ENCODE measurements at places on chromosomes 2 and 18.
A peak's percentile ranks its signal among the peaks of the same experiment; 100 is the strongest.

DNA sequence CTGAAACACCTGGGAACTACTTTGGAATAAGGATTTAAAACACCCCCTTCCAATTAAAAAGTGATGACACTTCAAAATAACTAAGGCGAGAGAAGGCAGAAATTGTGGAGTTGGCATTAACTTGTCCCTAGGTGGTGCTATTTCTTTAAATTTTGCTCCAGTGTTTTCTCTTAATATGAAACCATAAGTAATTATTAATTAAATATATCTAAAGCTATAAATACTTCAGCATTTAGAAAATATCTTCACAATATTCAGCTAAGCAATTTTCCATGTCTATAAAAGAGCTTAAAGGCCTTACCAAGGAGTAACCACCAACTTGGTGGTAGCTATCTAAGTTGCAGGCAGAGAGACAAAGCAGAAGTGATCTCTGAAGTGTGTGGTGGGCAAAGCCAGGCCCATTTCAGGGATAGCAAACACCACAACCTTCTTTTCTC is 186.8 kb upstream of the PGAP1 start:
- DNase-seq: no peak

GRCh38 chr18:59737776-59738300 is 40.6 kb upstream of the CCBE1 start:
- DNase-seq: no peak

DNA sequence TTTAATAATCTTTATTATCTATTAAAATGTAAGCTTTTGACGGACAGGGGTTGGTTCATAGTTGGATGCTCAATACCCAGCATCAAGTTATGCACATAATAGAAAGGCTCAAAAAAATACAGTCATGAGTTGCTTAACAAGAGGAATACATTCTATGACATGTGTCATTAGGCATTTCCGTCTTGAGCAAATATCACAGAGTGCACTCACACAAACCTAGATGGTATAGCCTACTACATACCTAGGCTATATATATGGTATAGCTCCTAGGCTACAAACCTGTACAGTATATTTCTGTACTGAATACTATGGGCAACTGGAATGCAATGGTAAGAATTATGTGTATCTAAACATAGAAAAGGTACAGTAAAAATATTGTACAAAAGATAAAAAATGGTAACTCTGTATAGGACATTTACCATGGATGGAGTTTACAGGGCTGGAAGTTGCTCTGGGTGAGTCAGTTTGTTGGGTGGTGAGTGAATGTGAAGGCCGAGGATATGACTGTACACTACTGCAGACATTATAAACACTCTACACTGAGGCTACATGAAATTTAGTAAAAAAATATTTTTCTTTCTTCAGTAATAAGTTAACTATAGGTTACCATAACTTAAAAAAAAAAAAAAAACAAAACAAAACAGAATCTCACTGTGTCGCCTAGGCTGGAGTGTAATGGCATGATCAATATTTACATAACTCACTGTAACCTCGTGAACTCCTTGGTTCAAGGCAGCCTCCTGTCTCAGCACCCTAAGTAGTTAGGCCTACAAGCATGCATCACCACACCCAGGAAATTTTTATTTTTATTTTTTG is 201.2 kb downstream of the NBAS start:
- DNase-seq: no peak

GRCh38 chr2:150167711-150168110 is 319.8 kb downstream of the RND3 start:
- no peak for DNase-seq

- DNase-seq: no peak
Observed at GRCh38 chr2:229099231-229099630, 171.9 kb downstream of the PID1 start.

DNA sequence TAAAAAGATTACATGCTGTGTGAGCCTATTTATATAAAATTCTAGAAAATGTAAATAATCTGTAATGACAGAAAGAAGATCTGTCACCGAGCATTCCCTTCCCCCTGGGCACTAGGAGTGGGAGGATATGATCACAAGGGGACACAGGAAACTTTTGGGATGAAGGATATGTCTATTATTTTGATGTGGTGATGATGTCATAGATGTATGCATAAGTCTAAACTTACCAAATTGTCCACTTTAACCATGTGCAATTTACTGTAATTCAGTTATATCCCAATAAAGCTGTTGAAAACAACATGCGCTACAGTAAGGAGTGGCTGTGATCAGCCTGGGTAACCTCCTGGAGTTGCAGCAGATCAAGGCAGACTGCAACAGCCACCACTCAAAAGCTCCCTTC is 148.9 kb downstream of the ZBTB7C start:
- no peak for DNase-seq

- no peak for DNase-seq
Observed at GRCh38 chr18:63271881-63272299, 47.7 kb downstream of the BCL2 start.

- DNase-seq: no peak
Observed at GRCh38 chr2:39781697-39782096, 2.6 kb upstream of the THUMPD2 start.

- no peak for DNase-seq
Observed at GRCh38 chr18:35683021-35683420, 101.5 kb downstream of the GALNT1 start.

GRCh38 chr2:45637440-45637839 is 14.0 kb upstream of the PRKCE start:
- DNase-seq: no peak

DNA sequence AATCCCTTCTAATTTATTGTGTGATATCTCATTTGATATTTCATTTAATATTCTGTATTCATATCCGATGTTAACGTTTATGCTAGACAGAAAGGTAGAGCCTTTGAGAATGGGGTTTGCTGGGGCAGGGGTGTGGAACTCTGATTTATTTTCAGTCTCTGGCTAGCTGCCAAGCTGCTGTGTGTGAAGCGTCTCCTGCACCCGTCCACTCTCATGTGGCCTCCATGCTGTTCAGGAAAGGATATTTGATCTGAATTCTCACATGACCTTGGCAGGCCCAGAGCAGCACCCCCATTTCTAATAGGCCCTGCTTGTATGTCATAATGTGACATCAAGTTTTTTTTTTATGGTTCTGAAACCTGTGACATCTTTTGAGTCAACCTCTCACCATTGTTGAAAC is 1.6 kb downstream of the IL1R1 start:
- no peak for DNase-seq

- DNase-seq: no peak
Observed at GRCh38 chr2:2826209-2826551, 495.1 kb upstream of the MYT1L start.

- DNase-seq: no peak
Observed at GRCh38 chr2:73839653-73840411, 11.1 kb downstream of the STAMBP start.

- no peak for DNase-seq
Observed at GRCh38 chr2:119823734-119824334, 64.1 kb downstream of the PTPN4 start.

GRCh38 chr2:6917071-6917760 is at the start of gene RNF144A:
Gene RNF144A (plus strand): TSS chr2:6917412. CDS start chr2:6996927, 79,515 bp downstream.
- DNase-seq: peak; percentile 71

- DNase-seq: no peak
Observed at GRCh38 chr2:170533156-170533555, 182.0 kb upstream of the SP5 start.

DNA sequence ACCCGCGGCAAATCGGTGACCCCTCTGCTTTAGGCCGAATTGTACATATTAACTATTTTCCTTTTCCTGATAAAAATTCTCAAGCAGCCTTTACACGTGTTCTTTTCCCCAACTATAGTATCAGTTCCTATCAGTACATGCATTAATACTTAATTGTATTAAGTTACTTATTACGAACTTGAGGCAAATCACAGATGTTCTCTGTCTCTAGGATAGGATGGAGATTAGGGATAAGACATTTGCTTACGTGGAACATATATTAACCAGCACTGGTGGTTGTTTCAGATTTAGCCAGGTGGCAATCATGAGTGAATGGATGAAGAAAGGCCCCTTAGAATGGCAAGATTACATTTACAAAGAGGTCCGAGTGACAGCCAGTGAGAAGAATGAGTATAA is 675 bp downstream of the GEMIN6 start:
- DNase-seq: no peak

DNA sequence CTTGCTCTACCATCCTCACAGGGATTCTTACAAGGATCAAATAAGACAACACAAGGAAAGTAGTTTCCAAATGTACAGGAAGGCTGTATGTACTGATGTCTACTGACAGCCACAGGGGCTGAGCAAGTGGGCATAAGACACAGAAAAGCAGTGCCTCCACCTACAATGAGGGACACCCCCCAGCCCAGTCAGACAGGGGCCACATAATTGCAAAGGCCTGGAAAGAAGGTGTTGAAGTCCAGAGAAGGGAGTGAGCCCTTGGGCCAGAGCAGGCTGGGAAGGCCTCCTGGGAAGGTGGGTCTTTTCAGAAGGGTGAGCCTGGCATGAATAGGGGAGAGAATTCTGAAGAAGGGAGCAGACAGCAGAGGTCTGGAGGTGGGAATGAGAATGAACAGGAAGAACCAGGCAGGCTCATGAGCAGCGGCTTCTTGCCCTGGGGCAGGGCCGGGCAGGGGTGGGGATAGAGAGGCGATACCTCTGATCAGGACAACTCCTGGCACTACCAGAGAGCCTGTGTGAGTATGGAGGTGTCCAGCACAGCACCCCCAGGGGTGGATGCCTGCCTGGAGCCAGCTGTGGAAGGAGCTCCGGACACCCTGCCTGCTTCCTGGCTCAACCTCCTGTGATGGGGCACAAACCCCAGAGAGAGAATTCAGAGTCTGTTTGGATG is 30.1 kb downstream of the HS1BP3 start:
- no peak for DNase-seq

DNA sequence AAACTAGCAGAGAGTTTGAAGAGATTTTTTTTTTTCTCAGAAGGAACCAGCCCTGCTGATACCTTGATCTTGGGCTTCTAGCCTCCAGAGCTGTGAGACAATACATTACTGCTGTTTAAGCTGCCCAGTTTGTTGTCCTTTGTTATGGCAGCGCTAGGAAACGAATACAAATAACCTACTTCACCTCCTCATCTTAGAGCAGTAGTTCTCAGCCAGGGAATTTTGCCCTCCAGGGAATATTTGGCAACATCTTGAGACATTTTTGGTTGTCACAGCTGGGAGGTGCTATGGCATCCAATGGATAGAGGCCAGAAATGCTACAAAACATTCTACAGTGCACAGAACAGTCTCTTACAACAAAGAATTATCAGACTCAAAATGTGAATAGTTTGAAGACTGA is 43.9 kb upstream of the BCL11A start:
- no peak for DNase-seq

GRCh38 chr2:212484563-212485080 is 54.0 kb downstream of the ERBB4 start:
- no peak for DNase-seq

GRCh38 chr2:3292416-3292815 is 85.2 kb downstream of the EIPR1 start:
- DNase-seq: no peak

GRCh38 chr2:139155991-139156390 is 375.8 kb upstream of the NXPH2 start:
- no peak for DNase-seq

DNA sequence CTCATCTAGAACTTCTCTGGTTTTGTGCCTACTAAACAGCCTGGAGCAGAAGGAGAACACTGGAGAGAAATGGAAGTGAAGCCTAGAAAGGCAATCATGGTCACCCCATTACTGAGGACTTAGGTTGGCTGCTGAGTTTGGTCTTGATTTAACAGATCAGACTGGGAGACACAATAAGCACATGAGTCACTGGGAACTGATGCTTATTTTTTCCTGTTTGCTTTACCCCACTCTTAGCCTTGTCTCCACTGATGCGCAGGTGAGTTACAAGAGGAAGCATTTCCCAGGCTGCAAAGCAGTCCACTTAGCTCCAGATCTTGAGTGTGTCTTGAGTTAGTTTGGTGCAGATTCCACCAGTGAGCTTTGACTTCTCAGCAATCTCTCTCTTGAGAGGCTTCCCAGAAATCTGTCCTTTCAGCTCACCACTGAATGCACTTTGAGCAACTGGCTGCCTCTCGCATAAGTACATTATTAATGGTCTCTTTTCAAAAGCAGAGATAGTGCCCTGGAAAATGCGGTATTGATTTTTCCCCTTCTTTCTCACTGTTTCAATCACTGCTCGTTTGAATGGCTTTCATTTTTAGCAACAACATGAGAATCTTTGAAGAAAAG is 390.2 kb upstream of the SETBP1 start:
- DNase-seq: no peak

GRCh38 chr2:221308507-221309066 is 263.5 kb downstream of the EPHA4 start:
- DNase-seq: no peak

- no peak for DNase-seq
Observed at GRCh38 chr2:24121469-24121868, 1.7 kb downstream of the PFN4 start.

- no peak for DNase-seq
Observed at GRCh38 chr2:168663993-168664392, 138.4 kb upstream of the NOSTRIN start.

DNA sequence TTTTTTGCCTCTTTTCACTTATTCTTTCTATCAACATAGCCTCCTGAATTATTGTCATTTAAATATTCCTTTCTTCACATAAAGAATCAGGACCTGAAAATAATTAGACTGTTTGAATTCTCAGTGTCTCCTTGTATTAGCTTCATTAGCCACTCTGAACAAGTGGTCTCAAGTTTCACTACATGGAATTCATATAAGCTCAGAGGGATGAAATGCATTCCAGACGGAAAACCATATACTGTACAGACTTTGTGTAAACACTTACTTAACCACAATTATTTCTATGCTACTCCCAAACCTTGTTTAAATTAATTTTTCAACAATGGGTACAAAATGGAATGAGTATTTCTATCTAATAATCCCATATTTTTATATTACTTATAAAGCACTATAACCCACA is 53.4 kb downstream of the CHN1 start:
- no peak for DNase-seq

DNA sequence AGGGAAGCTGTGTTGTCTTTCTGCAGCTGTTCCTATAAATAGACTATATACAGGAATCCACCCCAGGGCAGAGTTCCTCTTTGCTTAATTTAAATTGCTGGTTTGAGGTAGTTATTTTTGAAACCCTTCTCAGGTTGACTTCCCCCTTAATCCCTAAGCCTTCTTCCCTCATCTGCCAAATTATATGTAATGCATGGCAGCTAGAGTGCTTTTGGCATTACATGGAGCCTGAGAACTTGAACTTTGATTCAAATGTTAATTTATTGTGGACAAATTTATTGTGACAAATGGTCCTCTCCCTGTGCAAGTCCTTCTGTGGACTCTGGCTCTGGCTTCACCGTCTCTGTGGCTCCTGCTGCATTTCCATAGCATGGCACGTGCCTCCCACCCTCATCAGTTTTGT is 29.2 kb downstream of the MYO1B start:
- no peak for DNase-seq

DNA sequence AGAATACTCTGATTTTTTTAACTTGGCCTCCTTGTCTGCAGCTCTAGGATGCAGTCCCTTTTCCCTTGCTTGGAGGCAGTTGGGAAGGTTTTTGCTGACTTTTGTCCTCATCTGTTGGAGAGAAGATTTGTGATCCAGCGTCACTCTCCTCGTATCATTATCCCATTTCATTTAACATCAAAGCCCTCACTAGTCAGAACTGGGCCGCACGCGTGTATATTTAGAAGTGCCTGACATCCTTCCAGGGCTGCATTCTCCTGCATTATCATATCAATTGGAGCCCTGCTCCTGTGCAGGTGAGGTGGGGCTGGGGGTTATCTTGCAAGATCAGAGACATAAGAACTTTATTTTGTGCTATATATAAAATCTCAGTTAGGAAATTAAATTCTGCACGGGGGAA is 435.1 kb upstream of the HS6ST1 start:
- DNase-seq: no peak
